ENCODE measurements at places on chromosomes 5 and 9.
A peak's percentile ranks its signal among the peaks of the same experiment; 100 is the strongest.

DNA sequence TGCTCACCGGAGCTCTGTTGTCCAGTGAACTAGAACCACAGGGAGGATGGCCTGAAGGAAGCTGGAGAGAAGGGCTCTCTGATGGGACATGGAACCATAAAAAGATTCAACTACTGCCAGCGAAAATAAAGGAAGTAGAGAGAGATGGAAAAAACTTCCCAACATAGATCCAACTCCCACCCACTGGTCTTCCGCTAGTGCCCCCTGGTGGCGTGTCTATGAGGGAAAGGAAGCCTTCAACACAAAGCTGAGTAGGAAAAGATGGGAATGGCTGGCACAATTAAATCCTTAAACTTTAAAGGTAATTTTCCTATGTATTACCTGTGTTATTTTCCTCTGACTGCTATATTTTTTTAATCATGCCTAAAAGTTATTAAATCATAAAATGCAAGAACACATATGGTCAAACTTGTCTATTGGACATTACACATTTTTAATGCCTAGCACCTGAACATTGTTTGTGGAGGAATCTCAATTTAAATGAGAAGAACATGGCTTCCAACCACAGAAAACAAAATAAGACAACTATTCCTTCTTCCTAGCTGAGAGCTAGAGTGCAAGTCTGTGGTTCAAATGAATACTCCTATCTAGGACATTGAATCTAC lies 51.5 kb downstream of the CEP120 start:
- DNase-seq: no peak

GRCh38 chr9:127898433-127899127 lies 823 bp downstream of the ST6GALNAC6 start:
- DNase-seq: no peak

DNA sequence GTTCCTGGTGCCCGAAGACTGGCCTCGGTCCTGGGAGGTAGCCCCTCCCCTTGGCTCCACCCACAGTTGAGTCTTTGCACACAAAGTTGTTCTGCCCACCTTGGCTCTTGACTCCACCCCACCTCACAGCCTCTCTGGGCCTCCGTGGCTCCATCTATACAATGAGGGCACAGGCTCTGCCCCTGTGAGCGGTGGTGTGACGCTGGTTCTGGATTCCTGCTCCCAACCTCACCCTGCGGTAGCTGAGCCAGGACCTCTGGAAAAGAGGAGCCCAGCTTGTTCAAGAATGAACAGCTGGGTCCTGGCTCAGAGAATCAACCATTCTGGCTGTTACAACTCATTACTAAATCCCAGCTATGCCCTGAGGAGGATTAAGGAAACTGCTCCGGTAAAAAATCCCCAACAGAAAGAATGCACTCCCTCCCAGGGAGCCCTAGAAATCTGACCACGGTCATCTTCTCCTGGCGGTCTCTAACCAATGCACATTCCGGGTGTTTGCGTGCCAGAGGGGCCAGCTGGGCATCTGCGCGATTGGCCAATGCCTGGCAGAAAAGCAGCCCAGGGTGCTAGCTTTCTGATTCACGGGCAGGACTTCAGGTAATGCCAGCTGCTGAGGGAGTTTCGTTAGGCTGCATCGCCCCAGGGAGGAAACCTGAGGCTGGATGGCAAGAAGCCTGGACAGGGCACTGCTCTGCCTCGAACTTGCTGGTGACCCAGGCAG lies 9.9 kb upstream of the GRHPR start:
- peak; percentile 82 for DNase-seq

GRCh38 chr5:116750631-116751580 lies 176.3 kb upstream of the SEMA6A start:
- peak; percentile 6 for DNase-seq

DNA sequence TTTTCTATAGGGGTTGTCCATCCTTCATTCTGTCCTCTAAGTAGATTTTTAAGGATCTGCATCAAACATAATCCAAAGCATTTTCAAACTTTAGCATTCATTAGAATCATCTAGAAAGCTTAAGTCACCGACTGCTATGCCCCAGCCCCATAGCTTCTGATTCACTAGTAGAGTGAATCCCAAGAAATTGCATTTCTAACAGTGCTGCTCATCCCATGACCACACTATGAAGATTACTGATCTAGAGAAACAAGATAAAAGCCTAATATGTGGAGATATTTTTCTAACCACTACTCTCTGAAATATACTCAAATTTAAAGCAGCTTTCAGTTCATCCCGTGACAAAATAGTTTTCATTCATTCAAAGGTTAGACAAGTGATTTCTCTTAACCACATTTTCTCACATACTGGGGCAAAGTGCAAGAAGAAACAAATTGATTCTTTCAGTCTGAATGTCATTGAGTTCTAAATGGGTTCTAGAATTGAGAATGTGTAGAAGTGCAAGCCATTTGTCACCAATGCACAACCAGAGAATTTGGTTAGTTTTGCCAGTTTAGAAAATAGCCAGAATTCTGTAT lies 286.9 kb upstream of the CD180 start:
- DNase-seq: no peak

GRCh38 chr5:122707796-122708195 lies 67.1 kb upstream of the SNX2 start:
- no peak for DNase-seq

DNA sequence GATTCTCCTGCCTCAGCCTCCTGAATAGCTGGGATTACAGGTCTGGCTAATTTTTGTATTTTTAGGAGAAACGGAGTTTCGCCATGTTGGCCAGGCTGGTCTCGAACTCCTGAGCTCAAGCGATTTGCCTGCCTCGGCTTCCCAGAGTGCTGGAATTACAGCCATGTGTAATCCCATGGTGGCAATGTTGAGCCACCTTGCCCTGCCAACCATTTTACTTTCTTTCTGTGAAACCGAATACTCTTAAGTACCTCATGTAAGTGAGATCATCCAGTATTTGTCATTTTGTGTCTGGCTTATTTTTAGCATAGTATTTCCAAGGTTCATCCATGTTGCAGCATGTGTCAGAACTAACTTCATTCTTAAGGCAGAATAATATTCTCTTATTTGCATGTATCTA lies 8.2 kb downstream of the PRRC2B start:
- peak; percentile 40 for DNase-seq

GRCh38 chr5:126395198-126395597 lies 28.0 kb upstream of the GRAMD2B start:
- no peak for DNase-seq

DNA sequence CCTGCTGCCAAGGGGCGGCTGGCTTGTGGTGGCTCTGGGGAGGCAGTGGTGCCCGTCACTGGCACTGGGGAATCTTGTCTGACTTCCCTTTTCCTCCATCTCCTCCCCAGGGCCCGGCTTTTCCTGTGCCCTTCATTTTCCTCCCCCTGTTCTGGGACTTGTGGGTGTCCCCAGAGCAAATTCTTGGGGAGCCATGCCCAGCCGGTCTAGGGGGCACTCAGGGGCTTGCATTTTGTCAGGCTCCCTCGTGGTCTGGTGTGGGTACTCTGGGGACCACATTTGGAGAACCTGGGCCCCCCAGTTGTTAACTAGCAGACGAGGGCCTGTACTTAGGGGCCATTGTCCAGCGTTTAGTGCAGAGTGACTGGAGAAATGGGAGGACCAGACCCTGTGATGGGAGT lies 105.2 kb upstream of the IER5L start:
- DNase-seq: no peak

GRCh38 chr5:80961376-80962281 lies 1.5 kb downstream of the RASGRF2 start:
- DNase-seq: no peak

- DNase-seq: no peak
These were observed 52.9 kb upstream of the APC start for GRCh38 chr5:112684737-112685136.

GRCh38 chr9:108262836-108263235 lies 593.0 kb downstream of the ACTL7B start:
- DNase-seq: no peak

DNA sequence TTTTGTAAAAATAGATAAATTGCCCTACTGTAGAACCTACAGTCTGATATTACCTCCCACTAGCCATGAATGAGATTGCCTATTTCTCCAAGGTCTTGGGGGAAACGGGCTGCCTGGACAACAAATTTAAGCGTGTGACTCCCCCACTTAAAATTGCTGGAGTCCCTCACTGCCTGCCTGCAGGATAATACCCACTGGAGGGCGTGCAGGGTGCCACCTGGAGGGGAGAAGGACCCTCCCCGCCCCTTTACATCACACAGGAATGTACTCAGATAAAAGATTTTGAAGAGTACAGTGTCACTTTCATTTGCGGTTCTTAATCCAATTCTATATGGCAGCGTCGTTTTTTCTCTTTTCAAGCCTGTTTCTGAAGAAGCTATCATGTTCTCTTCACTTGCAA lies 6.2 kb upstream of the TRIM7 start:
- no peak for DNase-seq

DNA sequence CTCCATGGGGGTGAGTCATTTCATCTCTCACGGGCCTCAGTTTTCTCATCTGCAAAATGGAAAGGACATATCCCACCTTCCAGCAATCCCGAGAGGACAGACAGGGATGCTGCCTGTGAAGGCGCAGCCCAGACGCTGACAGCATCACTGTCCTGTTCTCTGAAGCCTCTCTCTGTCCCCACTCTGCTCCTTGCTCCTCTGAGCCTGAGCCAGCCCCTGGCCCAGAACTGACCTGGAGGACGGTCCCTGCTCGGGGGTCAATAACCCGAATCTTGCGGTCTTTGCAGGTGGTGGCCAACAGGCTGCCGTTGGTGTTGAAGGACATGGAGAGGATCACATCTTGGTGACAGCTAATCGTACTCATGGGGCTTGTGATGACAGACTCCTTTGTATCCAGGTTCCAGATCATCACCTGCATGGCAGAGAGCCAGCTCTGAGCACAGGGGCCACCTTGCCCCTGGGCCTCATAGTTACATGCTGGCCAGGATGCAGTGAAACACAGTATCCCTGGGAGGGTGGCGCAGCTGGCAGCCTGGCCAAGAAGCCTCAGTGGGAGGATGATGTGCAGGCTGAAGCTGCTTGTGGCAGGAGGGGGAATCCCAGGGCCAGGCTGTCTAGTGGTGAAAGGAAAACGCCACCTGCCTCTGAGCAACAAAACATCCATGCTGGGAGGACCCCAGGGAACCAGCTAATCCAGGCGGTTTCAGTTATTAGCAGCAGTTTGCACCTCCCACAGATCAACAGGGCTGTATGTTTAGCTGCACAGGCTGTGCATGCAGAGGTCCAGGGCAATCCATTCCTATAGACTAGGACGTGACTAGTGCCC lies 14.0 kb upstream of the TRIM14 start:
- peak; percentile 96 for DNase-seq

GRCh38 chr5:131264451-131265099 lies 722 bp downstream of the CDC42SE2 start:
- peak; percentile 31 for DNase-seq

DNA sequence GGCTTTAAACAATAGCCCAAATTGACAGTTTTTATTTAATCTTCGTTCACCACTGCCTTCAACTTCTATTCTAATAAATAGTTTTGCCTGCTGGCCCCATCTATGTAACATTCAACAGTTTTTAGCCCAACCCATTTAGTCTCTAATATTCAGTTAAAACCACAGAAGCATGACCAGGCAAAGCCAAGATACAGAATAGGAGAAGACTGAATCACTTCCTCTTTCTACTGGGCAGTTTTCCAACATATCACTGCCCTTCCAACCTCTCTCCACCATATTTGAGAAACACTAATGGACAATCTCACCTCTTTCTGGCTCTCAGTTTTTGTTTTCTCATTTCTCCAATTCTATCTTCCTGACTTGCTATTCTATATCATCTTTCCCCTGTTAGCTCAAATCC lies 352.9 kb downstream of the DNAH5 start:
- no peak for DNase-seq

DNA sequence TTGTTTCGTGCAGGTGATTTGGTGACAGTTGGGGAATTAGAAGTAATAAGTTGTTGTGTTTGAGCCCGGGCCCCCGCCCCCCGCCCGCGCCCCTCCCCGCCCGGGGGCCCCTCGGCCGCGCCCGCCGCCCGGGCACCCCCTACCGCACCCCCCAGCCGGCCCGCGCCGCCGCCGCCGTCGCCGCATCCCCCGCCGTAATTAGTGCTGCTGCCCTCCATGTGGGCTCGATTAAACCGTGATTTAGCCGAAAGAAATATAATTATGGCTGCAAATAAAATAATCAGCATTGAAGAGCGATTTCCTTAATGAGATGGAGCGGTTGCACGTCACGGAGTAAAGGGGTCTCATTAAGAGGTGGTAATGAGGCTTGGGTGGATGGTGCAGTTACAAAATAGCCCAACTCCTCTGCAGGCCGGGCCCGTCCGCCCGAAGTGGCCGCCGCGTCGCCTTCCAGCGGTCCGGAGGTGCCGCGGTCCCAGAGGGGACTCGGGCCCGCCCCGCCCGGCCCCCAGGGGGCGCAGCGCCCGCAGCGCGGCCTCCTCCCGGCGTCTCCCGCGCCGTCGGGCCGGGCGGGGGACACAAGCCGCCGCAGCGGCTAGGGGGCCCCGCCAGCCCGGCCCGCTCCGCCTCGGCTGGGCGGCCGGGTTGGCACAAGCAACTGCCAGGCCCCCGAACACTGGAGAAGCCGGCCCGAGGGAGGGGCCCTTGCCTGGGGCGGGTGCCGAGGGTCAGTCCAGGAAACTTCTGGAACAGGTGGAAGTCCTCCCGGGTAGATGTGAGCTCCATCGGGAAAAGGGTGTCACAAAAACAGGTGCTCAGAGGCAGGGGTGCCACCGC lies 6.9 kb upstream of the OTP start:
- peak; percentile 22 for DNase-seq

- DNase-seq: no peak
These were observed 16.6 kb downstream of the ATOX1 start for GRCh38 chr5:151741678-151742423.

DNA sequence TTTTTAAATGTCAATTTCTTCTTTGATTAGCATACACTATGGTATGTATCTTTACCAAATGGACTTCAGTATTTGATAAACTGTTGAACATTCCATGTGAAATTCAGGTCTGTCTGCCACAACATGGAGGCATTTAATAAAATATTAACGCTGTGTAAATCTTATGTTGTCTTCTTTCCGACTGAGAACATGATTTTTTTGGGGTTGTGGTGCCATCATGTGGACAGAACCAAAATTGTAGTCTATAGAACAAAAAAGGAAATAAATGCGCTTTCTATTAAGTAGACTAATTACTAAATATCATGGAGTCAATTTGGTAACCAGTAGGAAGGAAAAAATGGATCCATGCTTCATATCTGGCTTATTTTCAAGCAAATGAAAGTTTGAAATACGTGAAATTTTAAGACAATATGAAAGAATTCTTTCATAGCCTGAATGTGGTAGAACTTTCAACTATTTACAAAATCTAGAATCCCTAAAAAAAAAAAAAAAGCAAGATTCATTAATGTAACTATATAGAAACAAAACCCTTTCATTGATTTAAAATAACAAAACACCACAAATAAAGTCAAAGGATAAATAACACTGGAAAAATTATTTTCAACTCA lies 2.8 kb upstream of the PLK2 start:
- peak; percentile 62 for DNase-seq

- no peak for DNase-seq
These were observed 10.5 kb upstream of the EPB41L4B start for GRCh38 chr9:109331353-109331752.

DNA sequence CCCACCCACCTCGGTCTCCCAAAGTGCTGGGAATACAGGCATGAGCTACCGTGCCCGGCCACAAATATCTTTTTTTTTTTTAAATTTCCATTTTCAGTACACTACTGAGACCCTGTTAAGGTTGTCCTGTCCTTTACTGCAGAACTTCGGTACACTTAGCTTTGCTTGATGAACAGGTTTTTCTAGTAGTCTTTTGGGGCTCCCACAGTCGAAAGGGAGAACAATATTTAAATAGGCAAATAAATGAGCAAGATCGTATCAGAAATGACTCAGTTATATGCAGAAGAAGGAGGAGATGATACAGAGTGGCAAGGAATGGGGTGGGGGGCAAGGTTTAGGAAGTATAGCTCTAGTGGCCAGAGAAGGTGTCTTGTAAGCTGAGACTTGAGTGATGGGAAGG lies 52.7 kb downstream of the MSX2 start:
- DNase-seq: no peak
